ENCODE measurements at places on chromosomes 13 and 19.

DNA sequence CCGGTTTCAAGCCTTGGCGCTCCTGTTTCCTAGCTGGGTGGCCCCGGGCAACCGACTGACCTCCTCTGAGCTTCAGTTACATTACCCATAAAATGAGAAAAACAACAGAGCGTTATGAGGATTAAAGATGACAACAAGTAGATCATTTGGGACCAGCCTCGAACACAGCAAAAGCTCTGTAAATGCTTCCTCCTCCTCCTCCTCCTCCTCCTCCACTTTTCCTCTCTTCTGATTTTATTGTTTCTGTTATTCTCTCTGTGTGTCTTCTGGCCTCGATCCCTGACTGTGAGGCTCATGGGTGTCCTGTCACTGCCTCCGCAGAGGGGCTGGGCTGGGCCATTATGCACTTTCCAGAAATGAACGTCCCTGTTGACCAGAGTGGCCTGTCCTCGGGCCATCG is 176.2 kb downstream of the URI1 start:
- DNase-seq = no peak

DNA sequence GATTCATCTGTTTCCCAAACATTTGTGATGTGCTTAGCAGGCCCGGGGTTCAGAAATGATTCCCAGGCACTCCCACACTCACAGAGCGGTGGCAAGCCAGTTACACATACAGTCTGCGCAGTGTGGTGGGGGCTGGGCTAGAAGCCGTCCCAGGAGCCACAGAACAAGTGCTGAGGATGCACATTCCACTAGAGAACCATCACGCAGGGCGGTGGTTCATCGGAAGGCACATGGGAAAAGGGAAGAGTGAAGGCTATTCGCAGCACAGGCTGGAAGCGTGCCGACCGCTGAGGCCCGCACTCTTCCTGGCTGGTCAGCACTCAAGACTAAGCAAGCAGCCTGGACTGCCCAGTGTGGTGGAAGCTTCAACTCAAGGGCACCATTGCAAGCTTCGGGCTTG is 126.3 kb upstream of the SLC7A1 start:
- no peak for DNase-seq

DNA sequence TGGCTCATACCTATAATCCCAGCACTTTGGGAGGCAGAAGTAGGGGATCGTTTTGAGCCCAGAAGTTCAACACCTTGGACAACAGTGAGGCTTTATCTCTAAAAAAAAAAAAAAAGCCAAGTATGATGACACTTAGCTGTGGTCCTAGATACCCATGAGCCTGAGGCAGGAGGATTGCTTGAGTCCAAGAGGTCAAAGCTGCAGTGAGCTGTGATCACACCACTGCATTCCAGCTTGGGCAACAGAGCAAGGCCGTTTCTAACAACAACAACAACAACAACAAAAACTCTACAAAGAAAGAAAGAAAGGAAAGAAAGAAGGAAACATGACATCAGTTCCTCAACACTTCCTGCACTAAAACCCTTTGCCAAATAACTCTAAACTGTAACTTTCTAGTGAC is 265.1 kb upstream of the DACH1 start:
- DNase-seq = no peak

GRCh38 chr13:111559612-111560403 is 239.4 kb downstream of the TEX29 start:
- no peak for DNase-seq

DNA sequence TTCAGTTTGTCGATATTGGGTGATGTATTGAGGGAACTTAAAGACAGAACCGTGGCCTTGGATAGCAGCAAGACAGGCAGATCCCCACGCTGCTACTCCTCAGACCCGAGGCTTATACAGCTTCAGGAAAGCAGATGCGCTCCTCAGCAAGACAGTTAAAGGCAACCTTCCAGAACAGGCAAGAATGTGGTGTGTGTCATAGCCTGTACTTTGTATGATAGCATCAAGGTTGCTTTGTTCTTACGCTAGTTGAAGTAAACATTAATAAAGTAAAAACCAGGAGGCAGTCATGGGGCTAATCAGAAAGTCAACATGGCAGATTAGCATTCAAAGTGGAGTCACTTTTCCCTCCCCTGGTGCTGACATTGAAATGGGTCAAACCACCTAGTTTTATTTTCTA is 473.2 kb downstream of the DCT start:
- no peak for DNase-seq

DNA sequence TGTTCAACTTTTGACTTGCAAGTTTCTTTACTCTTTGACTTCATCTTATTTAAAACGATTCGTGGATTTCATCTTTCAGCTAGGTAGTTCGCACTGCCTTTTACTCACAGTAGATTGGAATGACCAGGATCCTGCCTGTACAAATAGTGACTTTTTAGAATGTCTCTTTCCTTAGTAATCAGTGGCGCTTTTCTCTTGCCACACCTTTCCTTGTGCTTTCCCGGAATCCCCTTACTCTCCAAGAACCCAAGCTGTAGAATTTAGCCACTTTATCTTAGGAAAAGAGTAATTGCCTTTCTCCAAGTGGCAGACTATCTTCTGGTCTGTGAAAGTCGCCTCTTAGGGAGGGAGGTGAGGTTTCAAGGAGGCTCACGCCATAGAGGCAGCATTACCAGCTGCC is 123.4 kb downstream of the LMO7 start:
- DNase-seq = no peak

- no peak for DNase-seq
Measured at GRCh38 chr13:35630551-35631275, 154.2 kb upstream of the MAB21L1 start.

DNA sequence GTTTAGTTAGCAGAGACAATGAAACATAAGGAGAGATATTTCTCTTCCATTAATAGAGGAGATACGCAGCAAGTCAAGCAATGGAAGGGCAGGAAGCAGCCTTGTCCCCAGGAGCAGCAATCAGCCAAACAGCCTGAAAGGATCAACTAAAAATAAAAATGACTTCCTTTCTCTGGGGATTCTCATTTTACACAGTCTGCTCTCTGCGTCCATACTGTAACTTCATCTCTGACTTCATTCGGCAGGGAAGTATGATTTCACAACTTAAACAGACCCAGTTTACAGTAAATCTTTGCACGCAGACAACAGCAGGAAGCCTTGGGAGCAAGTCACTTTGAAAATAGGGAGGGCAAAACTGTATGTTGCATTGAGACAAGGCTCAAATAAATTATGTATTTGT is 826.7 kb downstream of the DIAPH3 start:
- no peak for DNase-seq

DNA sequence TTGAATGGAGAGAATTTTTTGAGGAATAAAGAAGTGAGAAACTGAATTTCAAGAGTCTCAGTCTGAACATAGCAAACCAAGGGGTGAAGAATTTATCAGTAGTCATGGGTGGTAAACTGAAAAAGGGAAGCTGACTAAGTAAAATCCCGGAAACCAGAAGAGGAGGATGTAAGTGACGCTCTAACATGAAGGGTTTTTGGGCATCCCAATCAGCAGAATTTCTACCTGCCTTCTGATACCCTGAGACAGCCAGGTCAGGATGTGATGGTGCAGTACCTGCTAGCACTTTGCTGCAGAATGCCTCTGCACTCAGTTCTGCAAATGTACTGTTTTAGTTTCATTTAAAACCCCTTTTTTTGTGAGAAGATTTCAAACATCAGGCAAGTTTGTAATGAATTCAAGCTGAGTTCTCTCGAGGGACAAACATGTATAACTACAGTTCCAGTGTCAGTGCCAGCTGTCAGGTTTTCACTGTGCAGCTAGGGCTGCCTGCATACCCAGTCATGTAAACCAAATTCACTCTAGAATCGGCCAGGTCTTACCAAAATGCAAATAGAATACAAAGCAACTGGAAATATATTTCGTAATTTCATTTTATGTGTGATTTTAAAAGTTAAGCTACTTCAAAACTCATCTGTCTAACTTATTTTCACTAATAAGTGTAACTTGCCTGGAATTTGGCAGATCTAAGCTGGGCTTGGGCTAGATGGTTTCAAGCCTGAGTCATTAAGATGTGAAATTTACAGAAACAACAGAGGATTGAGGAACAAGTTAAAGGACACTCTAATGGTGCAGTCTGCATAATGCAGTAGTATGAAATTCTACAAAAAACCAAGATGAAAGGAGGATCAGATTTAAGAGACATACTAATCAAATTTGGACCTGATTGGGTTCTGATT is 13.8 kb downstream of the METTL21C start:
- DNase-seq = no peak

GRCh38 chr19:46115396-46116106 is 8.9 kb downstream of the IGFL3 start:
- no peak for DNase-seq

DNA sequence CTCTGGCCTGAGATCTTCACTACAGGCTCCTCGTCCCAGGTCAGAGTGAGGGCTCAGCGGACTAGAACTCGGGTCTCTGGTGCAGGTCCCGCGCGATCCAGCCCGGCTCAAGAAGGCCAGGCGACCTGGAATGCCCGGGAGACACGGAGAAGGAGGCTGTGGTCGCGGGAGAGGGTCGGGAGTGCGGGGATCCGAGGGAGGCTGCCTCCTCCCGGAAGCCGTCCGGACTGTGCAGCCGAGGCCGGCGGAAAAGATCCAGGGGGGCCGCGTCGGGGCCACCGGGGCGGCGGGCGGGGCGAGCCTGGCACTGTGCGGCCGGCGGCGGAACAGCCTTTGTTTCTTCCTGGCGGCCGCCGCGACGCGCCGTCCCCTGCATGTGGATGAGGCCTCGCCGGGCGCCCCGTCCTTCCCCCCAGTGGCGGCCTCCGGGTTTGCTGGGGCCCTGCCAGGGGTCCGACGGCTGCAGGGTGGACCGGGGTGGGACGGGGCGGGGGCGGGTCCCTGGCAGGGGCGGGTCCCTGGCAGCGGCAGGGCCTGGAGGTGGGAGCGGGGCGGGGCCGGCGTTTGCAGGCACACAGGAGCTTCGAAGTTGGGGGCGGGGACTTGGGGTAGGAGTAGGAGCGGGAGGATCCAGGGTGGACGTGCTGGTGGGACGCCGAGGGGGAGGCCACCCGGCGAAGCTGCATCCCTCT is 1.0 kb upstream of the SLC7A10 start:
- no peak for DNase-seq

- DNase-seq = no peak
Measured at GRCh38 chr13:21130116-21130515, 46.2 kb downstream of the SKA3 start.

DNA sequence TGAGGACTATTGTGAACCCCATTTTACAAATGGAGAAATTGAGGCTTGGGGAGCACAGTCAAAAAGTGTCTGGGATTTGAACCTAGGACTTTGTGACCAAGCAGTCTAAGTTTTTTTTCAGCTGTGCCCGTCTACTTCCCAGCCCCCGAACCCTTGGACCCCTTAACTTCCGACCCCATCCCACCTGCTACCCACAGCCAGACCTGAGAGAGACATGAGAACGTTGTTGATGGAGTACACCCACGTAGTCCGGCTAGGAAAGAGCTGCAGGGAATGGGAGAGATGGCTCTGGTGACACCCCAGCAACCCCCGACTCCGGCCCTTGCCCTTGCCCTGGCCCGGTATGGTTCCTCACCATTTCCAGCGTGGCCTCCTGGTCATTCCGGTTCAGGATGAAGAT is 18.0 kb downstream of the MAP4K1 start:
- no peak for DNase-seq

GRCh38 chr13:113425941-113426590 is 27.2 kb downstream of the ADPRHL1 start:
- DNase-seq = no peak

- no peak for DNase-seq
Measured at GRCh38 chr13:43915451-43915850, 35.7 kb downstream of the LACC1 start.

- no peak for DNase-seq
Measured at GRCh38 chr19:41414461-41414860, 12.7 kb downstream of the B3GNT8 start.

DNA sequence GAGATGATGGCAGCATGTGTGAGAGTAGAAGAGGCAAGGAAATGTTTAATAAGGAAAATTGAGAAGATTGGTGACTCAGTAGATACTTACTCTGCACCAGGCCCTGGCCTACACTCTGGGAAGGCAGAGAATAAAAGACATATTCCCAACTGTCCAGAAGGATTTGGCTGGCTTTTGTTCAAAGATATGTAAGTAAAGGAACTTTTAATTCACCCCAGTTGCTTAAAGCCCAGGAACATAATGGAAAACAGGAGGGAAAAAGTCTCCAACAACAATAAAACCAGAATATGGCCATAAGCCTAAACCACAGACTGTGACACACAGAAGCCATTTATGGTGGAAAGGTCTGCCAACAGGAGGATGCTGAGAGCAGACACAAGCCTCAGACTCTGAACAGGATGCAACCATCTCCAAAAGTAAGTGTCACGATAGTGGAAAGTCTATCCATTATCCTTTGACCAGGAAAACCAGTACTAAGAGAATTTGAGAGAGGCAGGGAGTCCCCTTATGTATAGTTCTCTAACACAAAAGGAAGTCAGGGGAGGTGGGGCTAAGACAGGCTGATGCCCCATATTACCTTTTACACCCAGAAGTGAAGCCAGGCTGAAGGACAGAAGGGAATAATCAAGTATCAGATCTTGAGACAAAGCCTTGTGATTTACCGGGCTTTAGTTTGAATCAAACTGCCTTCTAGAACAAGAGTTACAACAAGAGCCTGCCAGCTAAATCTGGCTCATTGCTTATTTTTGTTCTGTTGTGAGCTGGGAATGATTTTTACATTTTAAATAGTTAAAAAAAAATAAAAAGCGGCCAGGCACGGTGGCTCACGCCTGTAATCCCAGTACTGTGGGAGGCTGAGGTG is 169.5 kb upstream of the STARD13 start:
- no peak for DNase-seq

- no peak for DNase-seq
Measured at GRCh38 chr13:30871588-30872275, 34.3 kb upstream of the MEDAG start.

DNA sequence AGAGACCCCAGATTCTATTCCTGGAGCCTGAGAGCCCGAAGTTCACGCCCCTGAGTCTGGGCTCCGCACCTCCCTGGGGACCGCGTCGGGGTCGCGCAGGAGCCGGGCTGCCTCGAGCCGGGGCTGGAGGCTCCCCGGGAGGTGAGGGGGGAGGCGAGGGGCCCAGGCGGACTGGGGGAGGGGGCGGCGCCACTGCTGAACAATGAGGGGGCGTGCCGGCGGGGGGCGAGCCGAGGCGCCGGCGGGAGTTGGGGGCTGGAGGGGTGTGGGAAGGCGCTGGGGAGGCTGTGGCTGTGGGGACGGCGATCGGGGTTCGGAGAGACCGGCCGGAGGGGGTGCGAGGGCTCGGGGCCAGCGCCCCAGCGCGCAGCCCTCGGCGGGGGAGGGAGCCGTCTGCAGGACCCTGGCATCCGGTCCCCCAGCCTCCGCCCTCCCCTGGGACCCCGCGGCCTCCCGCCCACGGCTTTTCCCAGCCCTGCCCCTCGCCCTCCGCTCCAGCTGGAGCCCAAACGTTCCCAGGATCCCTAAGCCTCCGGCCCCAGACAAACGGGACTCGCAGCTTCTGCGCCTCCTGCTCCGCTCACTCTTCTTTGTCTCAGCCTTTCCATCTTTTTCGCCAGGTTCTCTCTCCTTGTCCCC is 922 bp downstream of the PLEKHG2 start:
- no peak for DNase-seq

Data from activated T-helper 9 cell treated with anti-CD3 and anti-CD28 coated beads, Interleukin-2, amount 50 U/mL, for 16 hours (primary cell).